Stomach (tissue), 19 donors: ENCODE measurements at places on chromosomes 2 and 18. TPM values are rescaled to one million over a fixed set of nuclear protein-coding genes. Genes with fewer than 3 reads are reported as not detected.

OSBPL1A gene
- polyA plus RNA-seq: 14.7 TPM

DNA sequence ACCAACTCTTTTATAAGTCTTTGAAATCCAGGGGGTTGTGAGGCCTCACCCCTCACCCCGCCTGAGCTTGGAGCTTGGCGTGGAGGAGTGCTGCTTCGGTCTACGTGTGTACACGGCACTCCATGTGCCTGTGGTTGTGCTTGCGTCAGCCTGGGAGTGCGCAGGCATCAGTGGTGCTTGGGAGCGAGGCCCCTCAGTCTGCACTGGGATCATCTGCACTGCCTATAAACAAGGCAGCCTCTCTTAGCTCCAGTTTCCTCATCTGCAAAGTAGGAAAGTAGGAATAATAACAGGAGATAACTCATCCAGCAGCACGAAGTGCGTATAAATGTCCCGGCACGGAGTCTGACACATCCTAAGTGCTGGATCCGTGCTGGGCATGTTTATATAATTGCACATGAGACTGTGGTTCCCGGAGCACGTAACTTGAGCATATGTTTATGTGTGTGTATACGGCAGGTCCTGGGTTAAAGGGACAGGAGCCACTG lies 1.2 kb downstream of the GYPC start:
- peak; percentile 76 for DNase-seq

TUBA4B gene
- not detected for polyA plus RNA-seq

DNA sequence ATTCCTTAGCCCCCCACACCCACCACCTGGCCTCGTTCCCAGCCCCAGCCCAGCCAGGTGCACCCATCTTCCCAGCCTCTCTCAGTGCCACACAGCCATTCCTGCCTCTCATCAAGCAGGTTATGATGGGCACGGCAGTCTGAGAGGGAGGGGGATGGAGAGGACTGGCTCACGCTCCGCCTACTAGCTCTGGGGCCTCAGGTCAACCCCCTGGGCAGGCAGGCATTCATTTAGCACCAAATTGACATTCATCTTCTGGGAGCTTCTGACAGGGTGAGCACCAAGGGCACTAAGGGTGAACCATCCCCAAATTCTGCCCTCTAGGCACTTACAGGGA lies 66.2 kb upstream of the FOSL2 start:
- DNase-seq: no peak

LRRTM4 gene
- 0.19 TPM for polyA plus RNA-seq

GREB1 gene
- polyA plus RNA-seq: 2.4 TPM

FTCDNL1 gene
- 0.31 TPM for polyA plus RNA-seq

DNA sequence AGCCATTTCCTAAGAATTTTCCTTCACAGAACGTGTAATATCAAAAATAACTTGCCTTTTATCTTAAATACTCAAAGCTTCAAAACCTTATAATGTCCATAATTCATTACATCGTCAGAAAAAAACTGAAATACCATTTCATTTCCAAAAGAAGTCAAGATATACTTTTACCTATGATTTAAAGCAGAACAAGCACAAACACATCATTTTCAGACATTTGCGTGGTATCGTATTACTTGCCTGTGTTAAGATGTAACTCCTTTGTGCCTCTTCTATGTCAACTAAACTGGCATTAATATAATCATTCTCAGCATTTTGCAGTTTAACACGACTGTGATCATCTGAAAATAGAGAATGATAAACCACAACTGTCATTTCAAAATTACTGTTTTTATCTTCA lies 47.5 kb downstream of the PTPN2 start:
- no peak for DNase-seq

DNA sequence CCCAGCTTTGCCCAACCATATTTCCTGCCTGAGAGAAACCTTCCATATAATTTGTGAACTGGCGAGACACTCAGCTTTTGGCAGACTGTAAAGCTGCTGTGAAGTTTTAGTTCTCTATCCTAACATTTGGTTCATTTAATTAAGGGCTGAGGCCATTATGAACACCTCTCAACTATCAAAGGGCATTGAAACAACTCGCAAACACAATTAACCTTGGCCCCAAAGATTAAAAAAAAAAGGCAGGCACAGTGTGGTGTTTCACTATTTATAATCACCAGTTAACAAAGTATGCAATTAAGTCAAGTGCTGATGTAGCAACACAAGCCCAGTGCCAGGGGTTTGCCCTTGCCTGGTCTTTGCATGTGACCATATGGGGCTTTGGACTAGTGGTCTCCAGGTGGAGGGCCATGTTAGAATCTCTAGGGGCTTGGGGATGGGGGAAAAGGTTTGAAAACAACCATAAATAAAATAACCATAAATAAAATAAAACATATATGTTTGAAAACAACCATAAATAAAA lies 297.6 kb upstream of the SKOR2 start:
- no peak for DNase-seq

GRCh38 chr2:172244419-172245130 lies 141.9 kb upstream of the DLX2 start:
- DNase-seq: no peak

- no peak for DNase-seq
These were observed 99.4 kb upstream of the PKDCC start for GRCh38 chr2:41948397-41948763.

DNA sequence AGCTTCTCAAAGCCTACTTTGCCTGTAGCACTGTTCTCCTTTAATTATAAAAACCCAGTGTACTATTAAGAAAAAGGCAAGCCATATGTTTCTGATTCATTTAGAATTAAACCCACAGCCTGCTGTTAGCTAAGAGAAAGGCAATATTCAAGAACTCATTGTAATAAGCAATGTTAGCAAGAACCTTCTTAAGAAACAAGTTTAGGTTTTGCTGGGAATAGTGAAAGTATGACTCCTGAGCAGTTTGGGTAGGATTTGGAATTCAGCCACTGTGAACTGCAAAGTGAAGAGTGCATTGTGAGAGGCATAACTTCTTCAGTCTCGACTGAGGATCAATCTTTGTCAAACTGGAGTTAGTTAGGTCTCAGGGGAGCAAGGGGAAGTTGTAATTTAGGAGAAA lies 206.5 kb upstream of the NT5C1B start:
- no peak for DNase-seq

DNA sequence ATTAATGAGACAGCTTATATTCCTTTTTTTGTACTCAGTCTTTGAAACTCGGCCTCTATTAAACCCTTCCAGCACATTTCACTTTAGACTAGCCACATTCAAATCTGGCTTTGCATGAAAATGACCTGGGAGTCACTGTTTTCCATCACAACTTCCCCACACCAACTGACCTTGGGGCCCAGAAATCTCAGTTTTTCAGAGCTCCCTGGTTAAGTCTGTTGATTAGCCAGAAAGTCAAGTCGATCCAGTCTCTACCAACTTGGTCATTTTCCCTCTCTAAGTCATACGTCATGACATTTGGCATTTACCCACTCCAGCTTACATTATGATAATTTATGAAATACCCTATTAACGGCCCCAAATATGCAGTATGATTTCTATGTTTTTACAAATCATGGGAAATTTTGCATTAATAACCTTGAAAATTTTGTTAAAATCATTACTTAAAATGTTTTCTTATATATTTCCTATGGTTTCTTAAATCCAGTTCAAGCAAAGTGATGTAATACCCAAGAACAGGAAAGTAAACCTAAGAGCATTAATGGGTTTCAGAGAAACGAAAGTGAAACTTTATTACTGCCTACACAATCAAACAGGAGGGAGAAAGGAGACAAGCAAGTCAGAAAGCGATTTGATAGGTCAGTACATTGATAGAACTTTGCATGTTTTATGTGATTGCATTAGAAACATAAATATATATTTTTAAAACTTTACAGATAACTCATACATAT lies 77.1 kb downstream of the SPATS2L start:
- no peak for DNase-seq

- DNase-seq: no peak
These were observed 169.3 kb upstream of the FBXO11 start for GRCh38 chr2:48075631-48076030.

GRCh38 chr18:62933261-62933887 lies 218.0 kb downstream of the PHLPP1 start:
- DNase-seq: no peak

DNA sequence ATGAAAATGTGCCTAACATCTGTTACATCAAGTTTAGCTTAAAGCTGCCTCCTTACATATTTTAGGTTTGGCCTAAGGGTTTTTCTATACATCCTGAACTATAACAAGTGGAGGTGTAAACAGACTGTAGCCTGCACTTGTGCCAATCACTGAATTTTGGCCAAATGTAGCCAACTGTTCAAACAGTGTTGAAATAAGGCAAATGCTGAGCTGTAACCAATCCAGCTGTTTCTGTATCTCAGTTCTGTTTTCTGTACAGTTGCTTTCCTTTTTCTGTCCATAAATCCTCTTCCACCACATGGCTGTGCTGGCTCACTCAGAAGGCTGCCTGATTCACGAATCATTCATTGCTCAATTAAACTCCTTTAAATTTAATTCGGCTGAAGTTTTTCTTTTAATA lies 19.2 kb upstream of the CAPN13 start:
- DNase-seq: no peak

NAT8 gene
- not detected for polyA plus RNA-seq

GRCh38 chr2:134269972-134270735 lies 16.3 kb downstream of the MGAT5 start:
- DNase-seq: no peak

DNA sequence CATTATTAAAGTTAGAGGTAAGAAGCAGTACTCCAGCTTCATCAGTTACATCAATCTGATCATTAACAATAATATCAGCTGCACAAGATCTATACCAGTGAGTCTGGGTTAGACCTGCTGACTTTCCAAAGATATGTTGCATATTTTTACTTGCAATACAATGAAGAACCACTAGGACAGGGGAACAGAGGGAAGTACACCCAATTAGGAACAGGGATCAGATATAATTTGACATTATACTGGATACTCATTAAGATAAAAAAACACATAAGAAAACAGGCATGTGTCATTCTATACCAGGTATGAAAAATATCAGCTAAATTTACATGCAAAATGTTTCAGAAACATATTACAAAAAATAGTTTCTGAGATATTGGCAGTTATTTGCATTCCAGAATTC lies 995.1 kb upstream of the DDX18 start:
- DNase-seq: no peak

DNA sequence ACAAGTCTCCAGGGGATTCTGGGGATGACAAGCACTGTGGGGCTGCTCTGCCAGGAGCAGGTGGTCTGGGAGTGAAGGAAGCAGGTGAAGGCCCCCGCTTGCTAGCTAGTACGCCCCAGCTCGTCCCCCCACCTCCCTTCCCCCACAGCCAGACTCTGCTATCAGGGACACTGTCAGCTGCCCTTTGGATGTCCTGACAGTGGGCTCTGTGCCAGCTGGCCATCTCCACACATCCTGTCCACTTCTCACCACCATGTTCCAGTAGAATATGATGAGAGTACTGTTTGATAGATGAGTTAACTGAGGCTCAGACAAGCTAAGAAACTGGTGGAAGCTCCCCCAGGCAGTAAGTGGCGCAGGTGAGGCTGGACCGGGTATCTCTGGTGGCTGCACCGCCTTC lies 276.2 kb downstream of the CELF4 start:
- no peak for DNase-seq

DNA sequence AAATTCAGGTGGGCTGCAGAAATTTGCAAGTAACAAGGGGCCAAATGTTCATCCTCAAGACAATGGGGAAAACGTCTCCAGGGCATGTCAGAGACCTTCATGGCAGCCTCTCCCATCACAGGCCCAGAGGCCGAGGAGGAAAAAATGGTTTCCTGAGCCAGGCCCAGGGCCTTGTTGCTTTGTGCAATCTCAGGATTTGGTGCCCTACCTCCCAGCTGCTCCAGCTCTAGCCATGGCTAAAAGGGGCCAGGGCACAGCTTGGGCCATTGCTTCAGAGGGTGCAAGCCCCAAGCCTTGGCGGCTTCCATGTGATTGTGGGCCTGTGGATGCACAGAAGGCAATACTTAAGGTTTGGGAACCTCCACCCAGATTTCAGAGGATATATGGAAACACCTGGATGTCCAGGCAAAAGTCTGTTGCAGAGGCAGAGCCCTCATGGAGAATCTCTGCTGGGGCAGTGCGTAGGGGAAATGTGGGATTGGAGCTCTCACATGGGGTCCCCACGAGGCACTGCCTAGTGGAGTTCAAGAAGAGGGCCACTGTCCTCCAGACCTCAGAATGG lies 29.2 kb downstream of the RPRD1A start:
- no peak for DNase-seq

PLCL1 gene
- polyA plus RNA-seq: 0.93 TPM

ERBB4 gene
- polyA plus RNA-seq: 0.13 TPM

TXNDC2 gene
- polyA plus RNA-seq: not detected

CHST9 gene
- 1.5 TPM for polyA plus RNA-seq

DNA sequence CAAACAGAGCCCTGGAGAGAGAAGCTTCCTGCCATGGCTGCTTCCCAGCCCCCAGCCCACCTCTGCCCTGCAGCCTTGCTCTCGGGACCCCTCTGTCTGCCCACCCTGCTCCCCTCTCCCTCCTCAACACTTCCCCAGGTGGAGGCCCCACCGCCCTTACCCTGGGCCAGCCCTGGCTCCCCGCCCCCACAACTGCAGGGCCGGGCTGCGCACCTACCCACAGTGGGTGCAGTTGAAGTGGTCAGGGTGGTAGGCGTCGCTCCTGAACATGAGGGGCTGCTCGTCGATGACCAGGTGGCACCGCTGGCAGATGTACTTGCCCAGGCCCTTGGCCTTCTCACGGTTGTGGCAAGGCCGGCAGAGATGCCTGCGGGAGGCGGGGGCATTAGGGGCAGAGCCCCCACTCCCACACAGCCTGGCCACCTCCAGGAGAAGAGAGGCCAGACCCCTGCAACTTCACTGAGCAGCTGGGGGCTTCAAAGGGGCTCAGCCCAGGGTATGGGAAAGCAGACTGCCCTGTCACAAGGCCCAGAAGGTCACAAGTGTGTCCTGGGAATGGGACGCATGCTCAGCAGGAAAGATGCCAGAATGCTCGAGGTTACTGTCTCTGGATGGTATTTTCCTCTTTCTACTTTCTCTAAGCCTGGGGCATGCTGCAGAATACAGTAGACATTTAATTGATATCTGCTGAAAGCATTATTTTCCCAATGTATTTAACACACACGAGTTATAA lies 3.1 kb upstream of the GPR17 start:
- DNase-seq: no peak

- no peak for DNase-seq
These were observed 83.3 kb upstream of the CD28 start for GRCh38 chr2:203623096-203623495.

ANXA4 gene
- polyA plus RNA-seq: 67.3 TPM

DNA sequence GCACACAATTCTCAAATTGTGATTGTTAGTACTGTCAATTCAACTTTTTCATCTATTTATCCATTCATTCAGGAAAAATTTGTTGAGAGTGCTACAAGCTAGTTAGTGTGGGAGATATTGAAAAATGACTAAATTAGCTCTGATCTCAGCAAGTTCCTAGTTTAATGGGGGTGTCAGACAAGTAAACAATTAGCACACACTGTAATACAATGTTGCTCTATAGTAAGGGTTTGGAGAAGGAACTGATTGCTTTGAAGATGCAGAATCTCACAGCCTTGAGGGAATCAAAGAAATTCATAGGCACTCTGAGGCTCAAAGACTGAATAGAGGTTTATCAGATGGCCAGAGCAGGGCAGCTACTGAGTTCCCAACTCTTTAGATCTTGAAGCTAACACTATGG lies 6.8 kb upstream of the CCNYL1 start:
- DNase-seq: no peak
